ENCODE measurements at places on chromosomes 6 and 20.
A peak's percentile ranks its signal among the peaks of the same experiment; 100 is the strongest.

GRCh38 chr6:11096109-11096508 lies 2.5 kb downstream of the SMIM13 start:
- no peak for DNase-seq

GRCh38 chr20:31713312-31714273 lies 9.1 kb downstream of the BCL2L1 start:
- no peak for DNase-seq

- no peak for DNase-seq
Measured at GRCh38 chr6:87623248-87623647, 33.3 kb downstream of the ORC3 start.

DNA sequence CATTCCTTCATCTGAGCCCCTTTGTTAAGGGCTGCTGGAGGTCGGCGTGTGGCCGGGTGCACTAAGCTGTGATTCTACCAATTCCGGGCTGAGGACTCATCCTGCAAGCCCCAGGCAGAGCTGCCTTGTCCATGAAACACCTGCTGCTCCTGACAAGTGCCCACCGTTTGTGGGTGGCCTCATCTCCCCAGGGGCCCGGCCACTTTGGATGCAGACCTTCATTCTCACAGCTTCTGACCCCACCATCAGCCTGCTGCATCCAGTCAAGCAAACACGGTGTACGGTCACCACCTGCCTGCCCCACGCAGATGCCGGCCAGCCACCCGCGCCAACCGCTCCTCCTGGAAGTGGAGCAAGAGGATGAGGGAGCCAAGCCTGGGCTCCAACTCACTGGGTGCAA lies 382.7 kb downstream of the THBS2 start:
- DNase-seq: no peak

- DNase-seq: no peak
Measured at GRCh38 chr20:53332022-53332837, 261.4 kb downstream of the ZNF217 start.

DNA sequence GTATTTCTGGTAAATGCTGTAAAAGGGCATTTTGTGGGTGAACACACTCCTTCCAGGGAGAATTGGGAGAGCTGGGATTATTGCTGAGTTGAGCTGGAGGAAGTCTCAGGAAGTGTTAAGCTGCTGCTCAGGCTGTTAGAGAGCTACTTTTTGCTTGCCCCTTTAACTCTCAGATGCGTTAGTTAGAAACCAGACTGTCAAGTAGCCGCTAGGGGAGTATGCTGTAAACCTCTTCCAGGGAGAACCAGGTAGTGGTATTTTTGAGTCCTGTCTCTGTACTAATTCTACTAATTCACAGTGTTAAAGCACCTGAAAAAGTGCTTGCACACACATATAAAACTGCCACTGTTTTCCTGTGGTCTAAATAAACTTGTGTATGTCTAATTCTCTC lies 6.6 kb upstream of the GFRAL start:
- no peak for DNase-seq

DNA sequence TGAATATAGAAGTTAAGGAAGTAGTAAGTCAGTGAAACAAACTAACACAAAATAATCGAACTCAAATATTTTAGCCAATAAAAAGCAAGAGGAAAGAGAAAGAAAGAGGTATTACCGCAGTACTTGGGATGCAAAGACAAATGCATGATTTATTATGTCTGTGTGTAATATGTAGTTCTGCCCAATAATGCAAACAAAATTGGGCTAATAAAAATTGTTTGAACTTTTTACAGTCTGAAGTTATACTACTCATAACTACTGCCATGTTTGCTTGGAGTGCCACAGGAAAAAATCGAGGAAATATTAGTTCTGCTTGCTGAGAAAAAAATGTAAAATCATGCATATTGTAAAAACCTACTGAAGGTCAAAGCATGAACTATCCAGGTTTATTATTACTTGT lies 360.3 kb upstream of the KCNQ5 start:
- no peak for DNase-seq

GRCh38 chr20:24470746-24471582 lies 1.5 kb downstream of the SYNDIG1 start:
- DNase-seq: no peak

DNA sequence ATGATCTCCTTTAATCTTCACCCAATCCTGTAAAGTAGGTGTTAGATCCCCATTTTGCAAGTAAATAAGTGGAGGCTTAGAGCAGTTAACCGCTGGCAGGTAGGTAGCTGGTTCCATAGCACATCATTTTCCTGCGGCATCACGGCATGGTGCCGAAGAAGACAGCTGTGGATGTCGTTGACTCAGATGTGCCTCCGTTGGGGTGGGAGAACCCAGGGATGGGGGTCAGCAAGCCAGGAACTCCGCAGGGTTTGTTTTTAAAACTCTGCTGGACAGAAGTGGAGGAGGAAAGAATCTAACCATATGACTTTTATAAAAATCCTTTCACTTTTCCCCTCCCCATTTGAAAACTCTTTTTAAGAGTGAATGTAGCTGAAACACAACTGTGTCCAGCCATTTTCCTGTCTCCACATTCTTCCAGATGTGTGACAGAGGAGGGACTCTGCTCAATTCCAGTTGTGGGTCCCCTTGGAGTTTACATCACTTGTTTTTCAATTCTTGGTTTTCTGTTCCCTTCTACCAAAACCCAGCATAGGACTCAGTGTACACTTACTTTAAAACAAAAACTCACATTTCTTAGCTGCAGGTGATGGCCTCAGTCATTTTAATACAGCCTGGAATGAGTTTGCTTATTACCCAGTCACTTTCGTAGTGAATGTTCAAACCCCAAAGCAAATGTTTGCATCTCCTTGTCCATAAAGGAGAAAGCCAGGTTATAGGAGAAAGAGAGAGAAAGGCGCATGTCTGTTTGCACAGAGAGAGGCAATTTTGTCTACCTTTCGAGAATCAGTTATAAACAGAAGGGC lies 27.6 kb upstream of the PI16 start:
- no peak for DNase-seq

- DNase-seq: no peak
Measured at GRCh38 chr20:25323496-25324246, 67.0 kb downstream of the ABHD12 start.

- no peak for DNase-seq
Measured at GRCh38 chr6:167442245-167442644, 117.4 kb downstream of the TTLL2 start.

- DNase-seq: no peak
Measured at GRCh38 chr6:322940-323729, 30.8 kb downstream of the DUSP22 start.

DNA sequence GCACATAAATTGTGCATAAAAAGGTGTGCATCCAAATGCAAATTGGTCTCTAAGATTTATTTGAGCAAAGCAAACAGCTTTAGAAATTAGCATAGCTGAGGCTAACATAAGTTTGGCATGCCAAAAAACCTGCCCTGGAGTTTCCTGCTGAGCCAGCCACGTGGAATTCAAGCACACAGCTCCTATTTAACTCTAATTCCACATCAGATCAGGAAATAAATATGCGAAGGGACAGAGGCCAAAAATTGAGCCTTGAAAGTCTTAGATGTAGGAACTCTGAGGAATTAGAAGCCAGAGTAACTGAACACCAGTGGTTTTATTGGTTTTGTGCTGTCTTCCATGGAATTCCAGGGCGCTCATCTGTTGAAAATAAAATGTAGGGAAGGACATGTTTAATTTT lies 19.6 kb downstream of the SOBP start:
- DNase-seq: no peak

- DNase-seq: no peak
Measured at GRCh38 chr20:4666001-4666479, 55.7 kb upstream of the PRND start.

GRCh38 chr6:37362101-37362828 lies 8.5 kb downstream of the RNF8 start:
- DNase-seq: no peak

DNA sequence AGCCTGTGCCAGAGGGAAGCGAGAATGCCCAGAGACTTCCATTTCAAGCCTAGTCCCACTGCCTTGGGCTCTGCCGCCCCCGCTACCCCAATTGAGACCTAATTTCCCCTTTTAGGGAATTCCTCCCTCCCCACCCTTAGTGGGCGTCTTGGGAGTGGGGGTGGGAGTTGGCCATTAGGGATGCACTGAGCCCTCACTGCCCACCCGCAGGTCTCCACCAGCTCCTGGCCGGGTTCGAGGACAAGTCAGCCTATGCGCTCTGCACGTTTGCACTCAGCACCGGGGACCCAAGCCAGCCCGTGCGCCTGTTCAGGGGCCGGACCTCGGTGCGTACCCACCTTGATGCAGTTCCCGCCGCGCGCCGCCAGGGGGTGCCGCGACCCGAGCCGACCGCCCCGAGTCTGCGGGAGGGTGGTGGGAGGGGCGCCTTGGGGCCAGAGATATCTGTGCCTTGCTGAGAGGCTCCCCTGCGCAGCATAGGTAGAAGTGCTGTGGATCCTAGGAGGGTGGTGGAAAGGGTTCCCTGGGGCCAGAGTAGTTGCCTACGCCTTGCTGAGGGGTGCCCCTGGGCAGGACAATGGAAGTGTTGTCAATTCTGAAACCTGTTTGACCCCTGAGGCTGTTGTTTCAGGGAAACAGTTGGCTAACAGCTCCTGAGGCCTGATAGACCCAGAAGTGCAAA lies 9.2 kb downstream of the ITPA start:
- peak; percentile 71 for DNase-seq

GRCh38 chr20:19757487-19758132 lies 448 bp upstream of the RIN2 start:
- DNase-seq: no peak

- no peak for DNase-seq
Measured at GRCh38 chr6:76264468-76264867, 192.0 kb upstream of the IMPG1 start.

DNA sequence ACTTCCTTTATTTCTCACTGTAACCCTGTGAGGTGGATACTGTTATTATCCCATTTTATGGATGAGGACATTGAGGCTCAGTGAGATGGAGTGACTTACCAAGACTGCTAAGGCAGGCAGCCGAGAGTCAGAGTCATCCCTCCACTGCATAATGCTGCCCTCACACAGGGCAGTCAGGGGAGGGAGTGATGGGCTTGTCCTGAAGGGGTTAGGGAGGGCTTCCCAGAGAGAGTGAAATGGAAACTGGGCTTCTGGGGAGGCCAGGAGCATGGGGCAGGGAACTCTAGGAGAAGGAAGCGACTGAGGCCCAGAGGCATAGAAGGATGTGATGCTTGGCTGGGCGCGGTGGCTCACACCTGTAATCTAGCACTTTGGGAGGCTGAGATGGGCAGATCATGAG lies 31.1 kb downstream of the TM9SF4 start:
- no peak for DNase-seq

GRCh38 chr6:30887901-30888815 lies 3.8 kb downstream of the DDR1 start:
- DNase-seq: no peak

GRCh38 chr6:116102873-116103272 lies 2.2 kb downstream of the NT5DC1 start:
- no peak for DNase-seq

DNA sequence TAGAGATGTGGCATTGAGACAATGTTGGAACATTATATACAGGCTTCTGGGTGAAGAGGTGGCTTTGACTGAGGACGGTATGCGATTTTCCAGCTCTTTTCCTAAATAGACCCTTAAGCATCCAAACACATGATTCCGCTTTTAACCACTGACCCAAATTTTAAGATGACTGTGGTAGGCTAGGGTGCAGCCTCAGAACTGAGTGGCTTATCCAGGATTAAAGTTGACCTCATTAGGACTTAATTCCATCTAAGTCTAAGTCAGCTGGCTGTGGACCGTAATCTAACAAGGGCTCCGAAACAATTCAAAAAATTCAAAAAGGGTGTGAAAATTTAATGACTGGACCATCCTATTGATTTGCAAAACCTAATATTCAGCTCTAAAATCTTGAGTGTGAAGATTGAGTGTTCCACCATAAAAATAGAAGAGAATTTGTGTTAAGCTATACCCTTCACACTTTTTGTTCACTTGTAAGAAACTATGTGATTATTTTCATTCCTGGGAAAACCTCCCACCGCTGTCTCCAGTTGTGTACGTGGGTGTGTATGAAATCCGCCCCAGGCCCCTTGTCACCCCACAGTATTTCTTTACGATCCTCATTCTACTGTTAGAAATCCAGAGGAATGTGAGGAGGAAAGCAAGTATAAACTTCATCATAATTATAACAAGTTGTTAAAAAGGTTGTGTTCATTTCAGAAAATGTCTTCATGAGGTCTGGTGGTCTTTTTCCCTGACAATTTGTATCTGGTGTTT lies 2.7 kb downstream of the PCMTD2 start:
- no peak for DNase-seq

GRCh38 chr6:16380220-16380809 lies 141.9 kb downstream of the GMPR start:
- no peak for DNase-seq

DNA sequence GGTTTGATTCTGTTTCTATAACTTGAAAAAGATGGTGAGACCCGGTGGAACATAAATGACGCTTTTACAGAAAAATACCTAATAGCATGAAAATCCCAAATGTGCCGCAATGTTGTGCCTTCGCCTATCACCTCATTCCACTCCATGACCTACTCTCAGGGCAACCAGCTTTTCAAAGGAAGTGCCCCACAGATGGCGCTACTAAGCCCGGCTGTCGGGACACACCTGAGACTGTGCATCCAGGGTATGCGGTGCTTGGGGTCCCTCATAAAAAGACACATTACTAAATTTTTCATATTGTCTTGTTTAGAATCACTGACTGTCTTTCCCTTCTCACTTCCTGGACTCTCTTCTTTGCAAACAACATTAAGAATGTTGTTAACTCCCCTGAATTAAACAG lies 145.5 kb upstream of the RPS6KA2 start:
- no peak for DNase-seq

DNA sequence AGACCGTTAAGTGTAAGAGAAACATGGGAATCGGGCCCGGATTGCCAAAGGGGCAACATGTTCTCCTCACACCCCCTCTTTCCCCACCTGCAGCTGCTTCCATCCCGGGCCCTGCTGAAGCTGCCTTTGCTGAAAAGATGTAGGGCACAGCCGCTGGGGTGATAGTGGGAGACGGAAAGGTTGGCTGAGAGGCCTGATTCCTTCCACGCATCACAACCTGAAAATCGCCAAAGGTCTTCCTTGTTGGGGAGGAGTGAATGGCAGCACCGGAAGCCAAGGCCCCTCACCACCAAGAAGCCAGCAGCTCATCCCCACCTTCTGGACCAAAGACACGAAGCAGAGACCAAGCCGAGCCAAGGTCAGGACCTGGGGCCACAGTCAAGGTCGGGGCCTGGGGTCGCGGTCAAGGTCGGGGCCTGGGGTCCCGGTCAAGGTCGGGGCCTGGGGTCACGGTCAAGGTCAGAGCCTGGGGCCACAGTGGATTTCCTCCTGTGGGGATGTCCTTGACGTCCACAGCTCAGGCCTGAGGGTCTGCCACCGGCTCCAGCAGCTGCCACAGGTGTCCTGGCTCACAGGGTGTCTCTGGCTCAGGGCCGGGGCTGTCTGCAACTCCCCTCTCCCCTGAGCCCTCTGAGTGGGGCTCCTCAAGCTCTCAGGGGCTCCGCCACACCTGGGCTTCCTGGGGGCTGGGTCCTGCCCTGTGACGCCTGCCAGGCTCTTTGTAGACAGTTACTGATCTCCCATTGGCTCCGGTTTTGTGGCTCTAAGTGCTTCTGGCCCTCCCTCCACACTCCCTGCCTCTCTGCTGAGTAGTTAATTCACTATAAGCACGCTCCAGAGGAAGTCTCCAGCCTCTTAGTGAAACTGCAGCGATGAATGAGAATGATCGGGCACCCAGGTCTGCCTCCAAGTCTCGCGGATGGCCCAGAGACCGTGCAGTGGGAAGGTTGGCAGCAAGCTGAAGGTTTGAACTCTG lies 5.5 kb upstream of the CHRNA4 start:
- DNase-seq: no peak

GRCh38 chr20:5146871-5147592 lies 20.2 kb downstream of the CDS2 start:
- DNase-seq: no peak

- DNase-seq: no peak
Measured at GRCh38 chr6:129329678-129330077, 380.3 kb downstream of the ARHGAP18 start.

GRCh38 chr20:32592022-32592421 lies 6.9 kb upstream of the NOL4L start:
- DNase-seq: no peak
